ENCODE measurements at places on chromosomes 5 and 9. TPM values are rescaled to one million over a fixed set of nuclear protein-coding genes. Genes with fewer than 3 reads are reported as not detected.

The WWC1 gene
- total RNA-seq = 18.3 TPM

The DMGDH gene
- total RNA-seq = not detected

The RNF183 gene
- not detected for total RNA-seq

The SOHLH1 gene
- total RNA-seq = not detected

The RABEPK gene
- total RNA-seq = 28.4 TPM
